ENCODE measurements at places on chromosomes 7 and 10.

DNA sequence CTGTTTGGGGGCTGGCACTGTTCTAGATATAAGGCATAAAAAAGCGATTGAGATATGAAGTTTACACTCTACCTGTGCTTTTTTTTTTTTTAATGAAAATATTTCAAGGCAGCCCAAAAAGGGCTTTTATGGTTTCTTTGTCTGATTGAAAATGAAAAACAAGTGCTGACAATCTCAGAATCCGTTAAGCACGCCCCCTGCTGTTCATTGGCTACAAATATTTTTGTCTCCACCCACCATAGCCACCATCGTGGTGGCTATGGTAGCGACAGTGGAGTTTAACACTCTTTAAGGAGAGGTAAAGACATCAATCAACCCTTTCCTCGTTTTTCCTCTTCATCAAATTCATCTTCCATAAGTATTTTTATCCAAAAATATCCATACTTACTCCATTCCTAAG, 94.2 kb downstream of the CD36 start:
- no peak for DNase-seq

DNA sequence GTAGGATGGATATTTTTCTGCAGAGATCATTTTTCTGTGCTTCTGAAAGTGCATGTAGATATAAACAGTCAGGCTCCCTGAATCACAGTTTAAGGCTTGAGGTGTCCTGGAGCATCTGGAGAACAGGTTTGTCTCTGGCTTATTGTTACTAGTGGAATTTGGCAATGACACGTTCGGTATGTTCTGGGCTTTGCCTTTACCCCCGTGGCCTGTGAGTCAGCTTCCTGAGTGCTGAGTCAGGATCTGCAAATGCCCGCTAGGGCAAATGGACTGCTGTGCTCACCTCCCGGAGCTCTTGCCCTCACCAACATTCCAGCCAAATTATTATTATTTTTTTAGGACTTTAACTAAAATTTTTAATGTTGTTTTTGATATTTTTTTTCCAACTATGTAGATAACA, 192.5 kb upstream of the PRSS1 start:
- no peak for DNase-seq

DNA sequence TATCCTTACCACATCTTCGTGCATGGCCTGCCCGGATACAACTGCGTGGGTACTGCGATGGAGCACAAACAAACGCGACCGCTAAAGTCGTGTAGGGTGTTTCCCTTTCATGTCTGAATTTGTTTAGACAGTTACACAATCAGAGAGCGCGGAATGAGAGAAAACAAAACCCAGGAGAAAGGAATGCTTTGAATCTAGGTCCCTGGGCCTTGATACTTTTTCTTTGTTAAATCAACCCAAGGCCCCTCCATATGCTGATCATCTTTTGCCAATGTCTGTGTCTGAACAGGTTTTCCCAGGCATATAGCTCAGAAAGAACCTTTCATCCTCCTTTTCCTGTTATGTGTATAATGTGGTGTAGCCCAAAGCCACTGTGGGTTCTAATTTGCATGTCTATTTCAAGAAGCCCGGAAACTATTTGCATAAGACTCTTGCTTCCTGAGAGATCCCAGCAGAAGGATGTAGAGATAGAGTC, 145.8 kb downstream of the FRMD4A start:
- DNase-seq: no peak

DNA sequence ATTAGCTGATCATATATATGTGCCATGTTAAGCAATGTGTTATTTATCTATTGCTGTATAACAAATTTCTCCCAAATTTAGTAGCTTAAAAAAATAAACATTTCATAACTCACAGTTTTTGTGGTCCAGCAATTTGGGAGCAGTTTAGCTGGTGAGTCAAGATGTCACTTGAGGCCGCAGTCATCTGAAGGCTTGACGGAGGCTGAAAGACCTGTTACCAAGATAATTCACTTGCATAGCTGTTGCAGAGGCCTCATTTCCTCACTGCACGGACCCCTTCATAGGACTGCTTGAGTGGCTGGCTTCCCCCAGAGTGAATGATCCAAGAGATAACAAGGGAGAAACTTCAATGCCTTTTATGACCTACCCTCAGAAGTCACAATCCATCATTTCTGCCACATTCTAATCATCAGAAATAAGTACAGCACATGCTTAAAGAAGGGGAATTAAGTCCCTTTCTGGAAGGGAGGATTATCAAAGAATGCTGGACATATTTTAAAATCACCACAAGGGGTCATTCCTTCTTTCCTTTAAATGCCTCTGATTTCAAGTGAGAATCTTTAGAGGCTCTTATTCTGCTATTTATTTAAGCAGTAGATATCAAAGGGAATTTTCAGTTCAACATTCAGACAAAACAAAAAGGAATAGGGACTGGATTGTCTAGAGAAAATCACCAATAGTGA, 10.5 kb upstream of the SRPK2 start:
- DNase-seq: no peak

DNA sequence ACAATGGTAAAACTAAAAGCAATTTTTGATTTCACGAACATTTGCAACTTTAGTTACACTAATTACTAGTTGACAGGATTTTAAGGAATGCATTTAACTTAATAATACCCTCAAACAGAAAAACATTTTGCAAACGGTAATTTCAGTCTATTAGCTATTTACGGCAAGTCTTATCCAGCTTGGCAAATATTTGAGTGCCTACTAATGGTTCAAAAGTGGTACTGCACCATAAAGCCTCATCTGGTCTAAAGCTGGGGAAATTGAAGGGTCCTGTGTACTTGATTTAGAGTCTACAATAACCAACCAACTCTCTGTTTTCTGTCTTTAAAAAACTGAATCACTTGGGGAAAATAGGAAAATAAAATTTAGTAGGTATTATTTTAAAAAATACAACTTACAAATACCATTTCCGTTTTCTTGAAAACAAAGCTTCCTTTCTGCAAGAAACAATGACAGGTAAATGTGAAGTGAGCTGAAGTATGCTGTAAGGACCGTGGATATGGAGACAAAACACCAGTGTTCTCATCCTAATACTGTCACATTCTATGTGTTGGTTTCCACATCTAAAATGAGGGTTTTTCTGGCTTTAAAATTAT, 142.3 kb downstream of the VPS50 start:
- DNase-seq: no peak

DNA sequence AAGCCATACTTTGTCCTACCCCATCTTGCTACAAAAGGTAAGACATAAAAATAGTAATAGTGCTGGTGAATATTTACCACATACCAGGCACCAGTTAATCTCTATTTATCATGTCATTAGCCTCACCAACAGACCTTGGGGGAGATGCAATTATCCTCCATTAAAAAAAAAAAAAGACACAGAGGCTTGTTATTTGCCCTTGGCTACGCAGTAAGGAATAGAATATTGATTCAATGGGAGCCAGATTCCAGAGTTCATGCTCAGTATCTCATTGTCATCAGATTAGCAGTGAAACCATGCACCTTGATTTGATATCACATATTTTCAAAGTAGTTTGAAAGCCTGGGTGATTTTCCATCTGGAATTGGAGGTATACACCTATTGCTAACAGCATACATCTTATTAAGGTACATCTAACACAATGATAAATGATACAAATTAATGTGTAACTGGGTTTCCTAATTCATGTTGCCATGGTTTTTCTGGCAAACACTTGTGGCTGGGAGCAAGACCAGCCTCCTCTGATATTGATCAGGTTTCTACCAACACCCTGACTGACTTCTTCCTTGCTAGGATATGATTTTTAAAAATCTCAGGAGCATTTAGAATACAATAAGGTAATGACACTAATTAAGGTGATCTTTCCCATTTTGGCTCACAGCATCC, 67.1 kb upstream of the PRR15 start:
- DNase-seq: no peak

DNA sequence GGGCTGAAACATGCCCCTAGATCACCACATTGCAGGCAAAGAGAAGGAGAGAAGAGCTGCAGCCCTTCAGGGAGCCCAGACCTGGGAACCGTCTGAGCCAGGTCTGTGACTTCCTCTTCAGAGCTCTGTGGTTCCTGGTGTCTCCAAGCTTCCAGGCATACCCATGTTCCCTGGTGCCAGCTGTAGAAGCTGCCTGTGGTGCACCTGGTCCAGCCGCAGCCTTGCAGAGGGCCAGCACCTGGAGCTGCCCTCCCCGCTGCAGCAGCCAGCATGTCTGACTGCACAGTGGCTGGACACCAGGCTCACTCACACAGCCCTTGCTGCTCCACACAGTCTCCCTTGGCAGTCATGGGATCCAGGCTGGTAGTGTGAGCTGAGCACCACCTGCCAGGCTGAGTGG, 33.6 kb downstream of the C7orf25 start:
- DNase-seq: no peak

DNA sequence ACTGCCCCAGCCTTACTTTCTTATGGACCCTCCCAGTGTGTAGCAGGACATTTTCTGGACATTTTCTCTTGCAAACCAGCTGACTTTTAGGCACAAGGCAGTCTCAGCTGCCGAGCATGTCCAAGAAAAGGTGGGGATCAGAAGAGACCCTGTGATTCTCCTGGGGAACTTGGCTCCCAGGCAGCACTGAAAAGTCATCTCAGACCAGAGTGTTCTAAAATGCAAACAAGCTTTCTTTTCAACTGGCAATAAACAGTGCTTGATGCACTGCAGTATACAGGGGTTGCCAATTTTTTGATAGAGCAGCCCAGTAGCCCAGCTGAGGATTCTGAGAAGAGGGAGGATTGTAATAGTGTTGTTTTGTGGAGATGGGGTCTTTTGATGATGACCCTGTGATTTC, 168.0 kb upstream of the PHYHIPL start:
- no peak for DNase-seq

GRCh38 chr7:141190495-141190894, 116.6 kb downstream of the TMEM178B start:
- DNase-seq: no peak

DNA sequence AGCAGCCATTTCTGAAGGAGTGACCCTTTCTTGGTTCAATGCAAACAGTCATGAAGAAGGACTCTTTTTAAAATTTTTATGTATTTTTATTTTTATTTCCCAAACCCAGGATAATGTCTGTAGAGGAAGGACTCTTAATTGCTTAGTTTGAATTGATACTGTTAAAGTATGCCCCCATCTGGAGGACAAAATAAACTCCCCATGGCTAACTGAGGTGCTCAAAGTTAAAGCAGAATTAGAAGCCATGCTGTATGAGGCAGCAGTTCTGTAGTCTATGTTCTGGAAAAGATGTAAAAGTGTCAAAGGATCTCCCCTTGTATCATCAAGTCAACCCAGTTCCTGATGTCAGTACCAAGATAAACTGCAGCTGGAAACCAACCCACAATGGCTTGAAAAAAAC, 617.9 kb upstream of the GRM3 start:
- no peak for DNase-seq

GRCh38 chr7:27196287-27196767, 3.6 kb downstream of the HOXA13 start:
- peak; percentile 70 for DNase-seq

DNA sequence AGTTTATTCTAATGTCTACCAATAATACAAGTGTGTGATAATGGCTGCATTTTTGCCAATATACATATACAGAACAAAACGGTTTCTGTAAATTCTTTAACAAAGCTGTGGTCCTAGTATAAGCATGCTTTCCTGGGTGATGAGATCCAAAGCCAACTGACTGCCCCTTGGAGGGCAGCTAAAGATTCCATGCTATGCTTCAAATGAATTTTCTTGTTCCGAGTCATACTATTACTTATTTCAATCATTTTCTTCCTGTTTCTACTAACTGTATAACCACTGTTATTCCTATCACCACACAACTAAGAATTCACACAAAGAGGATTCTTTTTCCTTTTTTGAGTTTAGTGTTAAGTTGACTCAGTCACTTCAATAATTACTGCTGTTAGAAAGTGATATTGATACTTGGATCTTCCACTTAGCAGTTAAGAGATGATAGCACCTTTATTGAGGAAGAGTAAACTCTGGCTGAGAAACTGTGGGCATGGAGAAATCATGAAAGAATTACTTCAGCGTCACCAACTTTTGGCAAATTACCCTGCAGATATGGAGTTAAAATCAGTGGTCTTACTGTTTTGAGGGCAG, 197.5 kb downstream of the ARL4A start:
- no peak for DNase-seq

- no peak for DNase-seq
These were observed 98.0 kb downstream of the KCND2 start for GRCh38 chr7:120370954-120371353.

DNA sequence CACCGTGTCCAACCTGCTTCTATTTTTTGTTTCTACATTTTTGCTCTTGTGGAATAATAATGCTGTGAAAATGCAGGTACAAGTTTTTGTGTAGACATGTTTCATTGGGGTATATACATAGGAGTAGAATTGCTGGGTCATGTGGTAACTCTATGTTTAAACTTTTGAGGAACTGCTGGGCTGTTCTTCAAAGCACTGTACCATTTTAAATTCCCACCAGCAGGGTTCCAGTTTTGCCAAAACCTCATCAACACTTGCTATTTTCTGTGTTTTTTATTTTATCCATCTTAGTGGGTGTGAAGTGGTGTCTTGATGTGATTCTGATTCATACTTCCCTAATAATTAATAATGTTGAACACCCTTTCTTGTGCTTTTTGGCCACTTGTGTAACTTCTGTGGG, 138.6 kb downstream of the RGS10 start:
- no peak for DNase-seq

GRCh38 chr7:126792521-126792920, 460.2 kb downstream of the GRM8 start:
- DNase-seq: no peak

- no peak for DNase-seq
These were observed 29.3 kb upstream of the ETV1 start for GRCh38 chr7:14018751-14019150.

DNA sequence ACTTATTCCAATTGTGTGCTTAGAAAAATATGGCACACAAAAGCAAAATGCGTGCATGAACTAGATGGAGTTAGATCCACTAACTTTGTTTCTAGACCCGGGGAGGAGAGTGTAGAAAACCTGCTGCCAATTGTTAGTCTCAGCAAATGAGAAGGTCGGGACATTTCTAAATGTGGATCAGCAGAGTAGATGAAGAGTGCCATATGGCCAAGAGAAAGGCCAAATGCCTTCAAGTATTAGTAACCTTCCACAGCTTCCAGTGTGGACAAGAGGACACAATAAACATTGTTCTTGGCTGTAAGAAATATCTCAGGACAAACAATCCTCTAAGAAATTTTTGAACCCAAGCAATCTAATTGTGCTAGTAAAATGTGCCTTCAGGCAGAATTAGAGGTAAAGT, 690.3 kb downstream of the REEP3 start:
- no peak for DNase-seq

DNA sequence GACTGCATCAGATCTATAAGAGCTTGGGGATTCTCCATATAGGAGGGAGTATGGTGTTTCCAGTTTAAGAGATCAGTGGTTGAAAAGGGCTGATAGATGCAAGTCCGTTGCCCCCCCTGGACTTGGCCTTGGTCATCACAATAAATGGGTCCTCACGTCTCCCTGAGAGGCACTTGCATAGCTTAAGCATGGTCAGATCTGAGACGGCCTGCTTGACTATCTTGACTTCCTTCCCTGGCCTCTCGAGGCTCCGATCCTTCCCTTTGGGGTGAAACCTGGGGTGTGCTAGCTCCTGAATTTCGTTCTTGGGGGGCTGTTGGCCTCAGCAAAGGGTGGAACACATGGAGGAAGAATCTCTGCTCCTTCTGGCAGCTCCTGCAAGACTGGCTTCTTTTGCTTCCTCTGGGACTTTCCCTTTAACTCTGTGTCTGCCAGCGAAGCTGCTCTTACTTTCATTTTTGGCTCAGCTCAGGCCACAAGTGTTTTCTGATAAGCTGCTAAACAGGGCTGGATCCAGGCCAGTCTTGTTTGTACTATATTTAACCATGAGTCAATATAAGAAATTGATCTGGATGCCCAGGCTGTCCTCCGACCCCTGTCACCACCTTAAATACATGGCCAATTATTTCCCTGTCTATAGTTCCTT, 11.2 kb upstream of the ZNF485 start:
- no peak for DNase-seq
